ENCODE measurements at places on chromosomes 4 and X.

GRCh38 chr4:86220121-86220520, 139.7 kb downstream of the MAPK10 start:
- DNase-seq, result no peak

DNA sequence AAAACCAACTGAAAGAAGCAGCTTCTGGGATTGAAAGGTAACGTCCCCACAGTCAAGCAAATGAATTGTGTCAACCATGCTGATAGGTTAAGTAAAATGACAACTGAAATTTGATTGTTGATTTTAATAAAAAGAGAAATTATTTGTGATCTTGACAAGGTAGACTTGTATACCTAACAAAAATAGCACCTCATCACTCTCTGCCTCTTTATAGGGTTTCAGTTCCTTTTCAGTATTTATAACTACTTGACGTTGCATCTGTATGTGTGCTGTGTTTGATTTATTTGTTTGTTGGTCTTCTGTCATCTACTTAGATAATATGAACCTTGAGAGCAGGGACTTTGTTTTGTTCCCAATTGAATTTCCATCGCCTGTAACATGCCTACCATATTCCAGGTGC, 7.9 kb upstream of the PPP3CA start:
- no peak for DNase-seq

GRCh38 chrX:1466971-1467561, 14.4 kb upstream of the ASMTL start:
- DNase-seq, result no peak

GRCh38 chr4:149168645-149169044, 647.0 kb downstream of the IQCM start:
- no peak for DNase-seq

- DNase-seq, result no peak
Measured at GRCh38 chr4:127631420-127631819, 1.3 kb upstream of the INTU start.

DNA sequence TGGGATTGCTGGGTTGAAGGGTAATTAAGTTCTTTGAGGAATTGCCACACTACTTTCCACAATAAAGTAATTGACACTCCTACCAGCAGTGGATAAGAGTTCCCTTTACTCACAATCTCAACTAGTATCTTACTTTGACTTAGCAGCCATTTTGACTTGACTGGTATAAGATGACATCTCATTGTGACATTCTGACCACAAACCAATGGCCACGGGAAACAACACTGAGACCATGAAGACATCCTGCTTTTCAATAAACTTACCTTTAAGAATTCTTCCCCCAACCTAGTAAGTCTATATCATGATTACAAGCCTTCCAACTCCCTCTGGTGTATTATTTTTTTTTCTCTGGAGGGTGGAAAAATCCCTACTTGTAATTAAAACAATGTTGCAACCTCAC, 66.9 kb upstream of the WDR1 start:
- no peak for DNase-seq

GRCh38 chr4:183362916-183363542, 40.8 kb upstream of the CLDN24 start:
- no peak for DNase-seq

DNA sequence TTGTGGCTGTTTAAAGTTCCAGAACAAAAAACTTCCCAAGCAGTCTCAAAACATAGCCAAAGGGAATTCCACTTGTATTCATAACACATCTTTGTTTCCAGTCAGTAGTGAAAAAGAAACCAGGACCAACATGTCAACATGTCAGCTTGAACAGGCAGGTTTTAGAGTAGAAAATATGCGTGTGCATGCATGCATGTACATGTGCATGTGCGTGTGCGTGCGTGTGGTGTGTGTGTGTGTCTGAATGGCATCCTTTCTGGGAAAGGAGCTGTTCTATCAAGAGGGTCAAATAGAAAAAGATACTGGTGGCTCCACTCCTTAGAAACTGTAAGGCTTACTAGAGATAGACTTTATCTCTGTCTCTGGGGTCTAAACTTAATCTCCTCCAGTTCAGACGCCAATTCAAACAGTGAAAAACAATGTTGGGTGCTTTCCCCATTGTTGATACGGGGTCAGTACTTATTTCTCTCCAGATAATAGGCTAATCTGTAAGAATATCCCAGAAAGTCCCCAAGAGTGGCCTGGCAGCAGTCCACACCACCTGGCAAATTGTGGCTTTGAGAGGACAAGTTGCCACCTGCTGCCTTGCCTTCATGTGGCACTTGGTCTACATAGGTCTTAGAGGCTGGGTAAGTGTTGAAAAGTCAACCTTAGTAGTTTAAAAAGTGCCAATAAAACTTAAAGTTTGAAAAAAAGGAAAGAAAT, 110.4 kb downstream of the SCD5 start:
- DNase-seq, result no peak

GRCh38 chr4:146643812-146644401, 5.2 kb downstream of the POU4F2 start:
- no peak for DNase-seq

DNA sequence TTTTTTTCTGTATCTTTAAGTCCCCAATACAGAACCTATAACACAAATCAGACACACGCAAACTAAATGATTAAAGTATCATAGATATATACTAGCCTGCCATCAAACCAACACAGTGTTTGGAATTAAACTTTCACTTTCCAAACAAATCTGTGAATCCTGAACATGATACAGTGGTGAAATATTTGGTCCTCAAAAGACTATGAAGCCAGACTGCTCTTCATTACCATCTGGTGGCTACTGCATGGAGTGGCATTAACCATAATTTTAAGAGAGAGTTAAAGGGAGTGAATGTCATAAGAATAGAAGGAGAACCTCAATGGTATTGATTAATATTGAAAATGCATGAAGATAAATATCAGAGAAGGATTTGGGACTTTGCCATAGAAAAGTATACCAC, 9.2 kb upstream of the GABRA4 start:
- no peak for DNase-seq

- no peak for DNase-seq
Measured at GRCh38 chr4:95248720-95249425, 299.9 kb downstream of the UNC5C start.

DNA sequence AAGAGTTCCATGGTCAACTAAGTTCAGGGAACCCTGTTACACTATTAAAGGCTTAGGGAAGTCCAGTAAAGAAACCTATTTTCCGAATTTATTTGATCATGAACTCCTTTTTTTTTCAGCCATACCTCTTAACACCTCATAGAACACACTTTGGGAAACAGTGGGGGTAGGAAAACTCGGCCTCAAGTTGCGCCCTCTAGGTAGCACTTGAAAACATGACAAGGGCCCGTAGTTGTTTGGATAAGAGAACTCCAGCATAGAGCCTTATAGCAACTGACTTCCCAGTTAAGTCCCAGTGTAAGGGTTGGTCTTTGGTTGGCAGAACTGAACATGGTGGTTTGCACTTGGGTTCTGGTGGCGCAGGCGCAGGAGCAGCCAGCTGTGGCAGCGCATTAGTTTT, 14.4 kb downstream of the OGT start:
- no peak for DNase-seq

GRCh38 chrX:155966876-155967275, 30.6 kb upstream of the IL9R start:
- no peak for DNase-seq

DNA sequence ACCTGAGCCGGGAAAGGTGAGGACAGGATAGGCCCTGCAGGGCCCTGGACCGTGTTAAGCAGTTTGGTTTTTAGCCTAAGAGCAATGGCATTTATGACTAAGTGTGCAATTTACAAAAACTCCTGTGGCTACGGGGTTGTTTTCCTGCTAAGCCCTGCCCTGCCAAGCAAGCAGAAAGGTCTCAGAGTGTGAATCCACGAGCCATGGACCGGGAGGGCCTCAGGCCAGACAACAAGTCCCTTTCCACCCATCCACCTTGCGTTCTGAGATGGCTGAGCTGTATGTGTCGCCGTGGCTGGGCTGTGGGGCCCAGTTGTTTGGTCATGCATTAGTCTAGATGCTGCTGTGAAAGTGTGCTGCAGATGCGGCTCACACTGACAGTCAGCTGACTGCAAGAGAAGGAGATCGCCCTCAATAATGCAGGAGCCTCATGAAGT, 33.9 kb upstream of the AFAP1 start:
- DNase-seq, result no peak

GRCh38 chr4:75886104-75886503, 16.1 kb downstream of the PPEF2 start:
- DNase-seq, result no peak

GRCh38 chr4:955931-956381, 17.4 kb downstream of the DGKQ start:
- DNase-seq, result no peak

GRCh38 chr4:84498935-84499623, at the start of gene NKX6-1:
TSS of gene NKX6-1 (minus strand) at chr4:84499292. CDS start at chr4:84498228, 1,064 bp downstream.
- no peak for DNase-seq

DNA sequence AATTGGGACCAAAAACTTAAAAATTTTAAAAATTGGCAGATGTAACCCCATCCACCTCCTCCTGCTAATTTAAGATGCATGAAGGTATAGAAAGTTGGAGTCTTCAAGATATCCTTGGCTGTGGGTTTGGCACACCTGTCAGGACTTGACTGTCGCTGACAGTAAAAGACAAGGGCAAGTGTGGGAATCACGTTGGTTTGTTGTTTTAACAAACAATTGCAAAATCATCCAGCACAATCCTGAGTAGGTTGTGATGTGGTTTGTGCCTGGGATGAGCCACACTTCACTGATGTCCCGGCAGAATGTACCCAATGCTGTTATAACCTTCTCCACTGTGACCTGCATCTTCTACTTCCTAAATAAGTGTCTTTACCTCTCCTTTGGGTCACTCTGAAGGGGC, 24.0 kb downstream of the HOPX start:
- DNase-seq, result no peak

DNA sequence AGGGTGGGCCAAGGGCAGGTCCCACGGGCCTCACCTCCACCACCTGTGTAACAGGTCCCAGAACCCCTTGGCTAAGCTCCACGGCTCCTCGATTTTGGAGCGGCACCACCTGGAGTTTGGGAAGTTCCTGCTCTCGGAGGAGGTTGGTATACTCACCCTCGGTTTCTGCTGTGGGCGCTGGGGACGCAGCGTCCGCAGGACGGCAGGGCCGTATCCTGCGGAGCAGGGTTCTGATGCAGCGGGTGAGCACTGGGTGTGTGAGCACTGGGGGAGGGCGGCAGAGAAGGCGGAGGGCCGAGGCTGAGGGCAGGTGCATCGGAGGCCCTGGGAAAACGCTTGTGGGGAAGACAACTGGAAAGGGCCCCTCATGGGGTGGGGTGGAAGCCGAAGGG, 11.0 kb downstream of the ATP5ME start:
- no peak for DNase-seq

DNA sequence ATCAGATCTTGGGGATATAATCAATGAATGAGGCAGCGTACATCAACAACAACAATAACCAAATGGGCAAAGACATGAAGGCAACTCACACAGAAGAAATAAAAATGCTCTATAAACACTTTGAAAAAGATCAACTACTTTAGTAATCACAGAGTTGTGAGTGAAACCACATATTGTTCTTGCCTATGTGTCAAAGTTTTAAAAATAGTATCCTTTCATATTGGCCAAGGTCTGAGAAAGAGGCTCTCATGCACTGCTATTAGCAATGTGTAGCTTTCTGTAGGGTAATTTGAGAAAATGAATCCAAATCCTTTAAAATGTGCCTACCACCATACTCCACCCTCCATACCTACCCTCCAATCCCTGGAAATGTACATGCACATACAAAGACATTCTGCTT, 25.0 kb downstream of the COQ2 start:
- no peak for DNase-seq

DNA sequence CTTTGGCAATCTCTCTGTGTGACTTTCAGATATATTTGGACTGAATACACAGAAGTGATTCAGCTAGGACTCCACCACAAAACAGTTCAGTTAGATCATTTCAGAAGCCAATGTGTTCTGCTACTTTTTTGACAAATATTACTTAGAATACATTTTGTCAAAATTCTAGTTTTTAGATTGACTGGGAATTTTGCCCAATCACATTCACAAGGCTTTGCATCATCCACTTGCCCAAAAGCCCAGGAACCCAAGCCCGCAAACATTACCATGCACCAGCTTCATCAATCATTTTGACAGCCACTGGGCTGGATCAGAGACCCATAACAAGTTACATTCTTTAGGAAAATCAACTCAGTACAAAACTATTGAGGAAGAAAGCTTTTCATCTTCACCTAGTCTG, 256.6 kb upstream of the NDST3 start:
- DNase-seq, result no peak

DNA sequence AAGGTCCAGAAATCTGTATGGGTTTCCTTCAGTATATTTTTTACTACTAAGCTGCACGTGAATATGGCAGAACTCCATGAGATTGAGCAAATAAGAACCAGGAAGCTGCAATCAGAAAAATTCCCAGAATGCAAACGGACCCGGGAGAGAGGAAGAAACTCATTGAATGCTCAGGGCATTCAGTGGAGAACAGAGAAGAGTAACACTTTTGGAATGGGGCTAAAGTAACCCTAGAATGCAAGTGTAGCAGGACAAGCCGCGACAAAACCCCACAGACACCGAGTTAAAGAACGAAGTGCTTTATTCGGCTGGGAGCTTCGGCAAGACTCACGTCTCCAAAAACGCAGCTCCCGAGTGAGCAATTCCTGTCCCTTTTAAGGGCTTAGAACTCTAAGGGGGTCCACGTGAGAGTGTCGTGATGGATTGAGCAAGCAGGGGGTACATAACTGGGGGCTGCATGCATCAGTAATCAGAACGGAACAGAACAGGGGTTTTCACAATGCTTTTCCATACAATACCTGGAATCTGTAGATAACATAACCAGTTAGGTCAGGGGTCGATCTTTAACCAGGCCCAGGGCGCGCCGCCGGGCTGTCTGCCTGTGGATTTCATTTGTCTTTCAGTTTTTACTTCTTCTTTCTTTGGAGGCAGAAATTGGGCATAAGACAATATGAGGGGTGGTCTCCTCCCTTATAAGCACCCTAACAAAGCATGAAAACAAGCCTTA, 56.4 kb downstream of the RAB28 start:
- no peak for DNase-seq

GRCh38 chr4:164501074-164501473, 252.9 kb upstream of the SMIM31 start:
- no peak for DNase-seq

DNA sequence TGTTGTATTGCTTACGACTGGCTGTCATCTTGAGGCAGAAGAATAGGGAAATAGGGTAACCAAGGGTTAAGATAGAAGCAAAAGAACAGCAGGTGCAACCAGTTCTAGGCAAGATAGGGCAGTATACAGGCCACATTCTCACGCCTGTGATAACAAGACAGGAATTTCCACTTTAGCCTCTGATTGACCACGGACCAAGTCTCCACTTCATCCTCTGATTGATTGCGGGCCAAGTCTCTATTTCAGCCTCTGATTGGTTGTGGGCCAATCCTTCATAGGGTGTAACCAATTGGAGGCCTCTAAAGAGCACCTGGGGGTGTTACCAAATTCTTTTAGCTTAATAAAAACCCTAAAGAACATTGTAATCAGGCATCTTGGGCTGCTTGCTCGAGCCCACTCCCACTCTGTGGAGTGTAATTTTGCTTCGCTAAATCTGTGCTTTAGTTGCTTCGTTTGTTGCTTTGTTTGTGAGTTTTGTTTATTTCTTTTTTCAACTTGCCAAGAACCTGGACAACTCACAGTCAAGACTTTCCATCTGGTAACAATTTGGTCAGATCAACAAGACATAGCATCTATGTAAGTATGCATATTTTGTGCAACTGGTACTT, 8.7 kb upstream of the TBC1D9 start:
- DNase-seq, result no peak

All from NCI-H2081 treated with DMSO at 0.1 percent for 48 hours (cell line).